ENCODE measurements at places on chromosomes 5 and 9. TPM values are rescaled to one million over a fixed set of nuclear protein-coding genes. Genes with fewer than 3 reads are reported as not detected.

GRCh38 chr5:128870373-128870772, 94.9 kb upstream of the SLC27A6 start:
- DNase-seq = no peak

DNA sequence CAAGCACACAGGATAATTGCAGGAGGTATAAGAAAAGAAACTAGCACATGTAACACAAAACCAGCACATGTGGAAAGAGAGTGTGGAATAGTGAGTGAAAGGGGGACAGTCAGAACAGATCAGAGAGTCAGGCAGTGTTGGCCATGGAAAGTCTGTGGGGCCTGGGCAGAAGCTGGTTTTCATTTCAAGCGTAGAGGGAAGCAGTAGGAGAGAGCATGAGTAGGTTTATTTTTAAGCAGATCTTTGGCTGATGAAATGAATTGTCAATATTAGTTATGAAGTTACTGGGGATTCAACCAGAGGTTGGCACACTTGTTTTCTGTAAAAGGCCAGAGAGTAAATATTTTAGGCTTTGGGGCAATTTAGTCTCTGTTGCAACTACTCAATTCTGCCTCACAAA, 283.1 kb downstream of the SMARCA2 start:
- no peak for DNase-seq

RACK1 gene
- total RNA-seq = 3,800 TPM

PCDHGA4 gene
- 6.8 TPM for total RNA-seq

- DNase-seq = no peak
Observed at GRCh38 chr5:122301016-122301415, 11.0 kb upstream of the SNCAIP start.
